ENCODE measurements at places on chromosomes 6 and 20. TPM values are rescaled to one million over a fixed set of nuclear protein-coding genes. Genes with fewer than 3 reads are reported as not detected.

GRCh38 chr6:35154947-35155346 lies 13.8 kb upstream of the TCP11 start:
- DNase-seq: no peak
- H3K36me3 ChIP-seq: no peaks in the 10 kb centered on the region
- H3K4me1 ChIP-seq: no peaks in the 10 kb centered on the region
- no peak overlapping the region for H3K4me3 ChIP-seq

- H3K36me3 ChIP-seq: no peaks in the 10 kb centered on the region
- no peak overlapping the region for H3K4me3 ChIP-seq
- peak overlapping the region; percentile 11 for H3K27ac ChIP-seq
- DNase-seq: no peak
- H3K4me1 ChIP-seq: no peaks in the 10 kb centered on the region
Observed at GRCh38 chr20:49167811-49168507, 20.2 kb downstream of the STAU1 start.

- H3K36me3 ChIP-seq: no peaks in the 10 kb centered on the region
- no peaks in the 10 kb centered on the region for H3K27me3 ChIP-seq
- no peaks in the 10 kb centered on the region for H3K4me1 ChIP-seq
- no peak overlapping the region for H3K27ac ChIP-seq
Observed at GRCh38 chr6:147546501-147547368, 38.2 kb downstream of the SAMD5 start.

DNA sequence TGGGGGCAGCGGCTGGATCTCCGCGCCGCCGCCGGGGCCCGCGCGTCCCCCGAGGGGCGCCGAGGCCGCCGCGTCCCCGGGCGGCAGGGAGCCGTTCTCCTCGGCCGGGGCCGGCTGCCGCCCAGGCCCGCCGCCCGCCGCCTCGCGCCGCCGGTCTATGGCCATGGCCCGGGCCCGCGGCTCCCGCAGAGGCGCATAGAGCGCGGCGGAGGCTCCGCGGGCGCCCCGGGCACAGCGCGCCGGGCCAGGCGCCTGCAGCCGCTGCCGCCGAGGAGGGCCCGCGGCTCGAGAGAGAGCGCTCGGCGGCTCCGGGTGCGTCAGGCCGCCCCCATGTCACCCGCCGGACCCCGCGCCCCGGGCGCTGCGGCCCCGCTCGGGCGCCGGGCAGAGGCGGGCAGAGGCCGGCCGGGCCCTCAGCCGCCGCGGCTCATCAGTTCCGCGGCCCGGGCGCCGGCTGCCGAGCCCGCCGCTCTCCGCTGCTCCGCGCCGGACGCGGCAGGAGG lies 404 bp downstream of the SLC22A23 start:
- DNase-seq: no peak
- no peaks in the 10 kb centered on the region for H3K36me3 ChIP-seq
- H3K27ac ChIP-seq: peak overlapping the region; percentile 82
- peak overlapping the region; percentile 68 for H3K4me3 ChIP-seq
- peaks cover 2% of the 10 kb centered on the region for H3K4me1 ChIP-seq
- no peaks in the 10 kb centered on the region for H3K27me3 ChIP-seq

DNA sequence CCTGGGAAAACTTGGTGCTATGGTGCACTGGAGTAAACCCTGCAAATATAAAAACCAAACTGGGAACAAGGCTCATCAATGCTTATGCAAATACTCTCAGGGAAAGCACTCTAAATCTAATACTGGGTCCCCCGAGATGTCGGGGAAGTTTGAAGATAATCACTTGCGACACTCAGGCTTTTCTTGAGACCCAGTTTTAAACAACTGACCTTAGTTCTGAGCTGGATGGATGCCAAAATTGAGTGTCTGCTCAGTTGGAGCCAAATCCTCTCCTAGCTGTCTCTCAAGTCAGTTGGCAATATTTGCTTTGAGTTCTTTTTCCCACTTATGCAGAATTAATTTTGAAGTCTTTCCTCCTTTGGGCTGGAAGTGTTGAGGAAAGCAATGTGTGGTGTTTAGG lies 75.5 kb upstream of the CD2AP start:
- H3K36me3 ChIP-seq: no peaks in the 10 kb centered on the region
- H3K27me3 ChIP-seq: no peaks in the 10 kb centered on the region
- no peak overlapping the region for H3K27ac ChIP-seq
- H3K4me3 ChIP-seq: no peak overlapping the region
- H3K4me1 ChIP-seq: no peaks in the 10 kb centered on the region
- DNase-seq: no peak

- no peaks in the 10 kb centered on the region for H3K36me3 ChIP-seq
- no peaks in the 10 kb centered on the region for H3K27me3 ChIP-seq
- peak overlapping the region; percentile 74 for H3K27ac ChIP-seq
- DNase-seq: no peak
Observed at GRCh38 chr6:41430875-41431274, 95.5 kb downstream of the NCR2 start.

GRCh38 chr6:33207552-33208090 lies 679 bp upstream of the RING1 start:
- H3K36me3 ChIP-seq: no peaks in the 10 kb centered on the region
- peak; percentile 73 for DNase-seq
- H3K4me3 ChIP-seq: peak overlapping the region; percentile 73
- H3K4me1 ChIP-seq: peaks cover 22% of the 10 kb centered on the region

Gene ADGRF5
- total RNA-seq: 22.5 TPM

Gene TMEM74B
- total RNA-seq: 0.73 TPM

Gene WFDC13
- total RNA-seq: not detected

Gene TMC2
- total RNA-seq: 0.96 TPM

Gene NTSR1
- not detected for total RNA-seq

Gene HCK
- 16.0 TPM for total RNA-seq
